ENCODE measurements at places on chromosomes 1 and 21.

DNA sequence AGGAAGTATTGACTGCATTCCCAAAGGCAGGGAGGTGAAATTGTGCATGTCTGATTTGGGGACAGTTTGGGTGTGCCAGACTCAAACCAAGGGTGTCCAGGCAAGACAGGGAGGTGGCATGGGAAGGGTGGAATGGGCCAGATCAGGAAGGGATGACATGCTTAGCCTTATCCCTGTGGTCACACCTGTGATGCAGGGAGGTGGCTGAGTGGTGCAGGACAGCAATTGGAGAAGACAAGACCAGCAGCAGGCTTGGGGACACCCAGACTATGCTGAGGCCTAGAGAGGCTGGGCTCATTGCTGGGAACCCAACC is 4.0 kb downstream of the FOXO6 start:
- no peak for DNase-seq

DNA sequence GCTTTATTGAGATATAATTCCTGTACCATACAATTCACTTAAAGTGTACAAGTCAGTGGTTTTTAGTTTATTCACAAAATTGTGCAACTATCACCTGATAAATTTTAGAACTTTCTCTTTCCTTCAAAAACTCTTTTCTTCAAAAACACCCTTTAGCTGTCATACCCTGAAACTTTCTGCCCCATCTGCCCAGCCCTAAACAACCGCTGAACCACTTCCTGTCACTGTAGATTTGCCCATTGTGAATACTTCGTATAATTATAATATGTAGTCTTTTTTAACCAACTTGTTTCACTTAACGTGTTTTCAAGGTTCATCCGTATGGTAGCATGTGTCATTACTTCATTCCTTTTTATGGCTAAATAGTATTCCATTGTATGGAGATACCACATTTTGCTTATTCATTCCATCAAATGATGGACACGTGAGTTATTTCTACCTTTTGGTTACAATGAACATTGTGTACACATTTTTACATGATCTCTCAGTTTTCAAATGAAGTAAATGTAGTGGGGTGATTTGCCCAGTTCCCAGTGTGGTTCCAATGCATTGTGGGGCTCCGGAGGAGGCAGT is 37.9 kb downstream of the WNT4 start:
- no peak for DNase-seq

DNA sequence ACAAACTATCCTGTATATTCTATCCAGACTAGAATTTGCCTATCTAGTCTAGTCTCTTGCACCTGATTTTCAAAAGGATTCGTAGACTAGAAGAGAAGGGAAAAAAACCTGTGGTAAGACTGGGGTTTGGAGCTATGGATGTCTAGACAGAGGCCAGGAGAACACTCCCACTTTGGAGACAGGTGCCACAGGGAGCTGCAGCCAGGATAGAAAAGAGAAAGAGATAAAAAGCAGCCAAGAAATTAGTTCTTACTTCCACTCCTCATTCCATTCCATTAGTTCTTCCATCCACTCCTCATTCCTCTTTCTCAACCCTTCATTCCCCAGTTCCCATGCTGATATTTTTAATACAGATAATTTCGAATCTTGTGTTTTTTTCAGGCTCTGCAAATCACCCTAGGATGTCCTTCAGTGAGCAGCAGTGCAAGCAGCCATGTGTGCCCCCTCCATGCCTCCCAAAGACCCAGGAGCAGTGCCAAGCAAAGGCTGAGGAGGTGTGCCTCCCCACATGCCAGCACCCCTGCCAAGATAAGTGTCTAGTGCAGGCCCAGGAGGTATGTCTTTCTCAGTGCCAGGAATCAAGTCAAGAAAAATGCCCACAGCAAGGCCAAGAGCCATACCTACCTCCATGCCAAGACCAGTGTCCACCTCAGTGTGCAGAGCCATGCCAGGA is 496 bp downstream of the PRR9 start:
- DNase-seq = no peak

DNA sequence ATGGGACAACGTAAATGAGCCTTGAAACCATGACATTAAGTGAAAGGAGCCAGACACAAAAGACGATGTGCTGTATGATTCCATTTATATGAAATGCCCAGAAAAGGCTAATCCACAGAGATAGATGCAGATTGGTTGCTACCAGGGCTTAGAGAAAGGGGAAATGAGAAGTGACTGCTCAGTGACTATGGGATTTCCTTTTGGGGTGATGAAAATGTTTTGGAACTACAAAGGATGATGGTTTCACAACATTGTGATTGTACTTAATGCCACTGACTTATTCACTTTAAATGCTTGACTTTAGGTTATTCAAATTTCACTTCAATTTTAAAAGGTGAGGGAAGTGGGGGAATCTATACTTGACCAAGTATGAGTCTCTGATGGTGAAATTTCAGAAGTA is 414.3 kb downstream of the SETD4 start:
- no peak for DNase-seq

- DNase-seq = no peak
Measured at GRCh38 chr21:46149205-46149901, 6.0 kb downstream of the FTCD start.

DNA sequence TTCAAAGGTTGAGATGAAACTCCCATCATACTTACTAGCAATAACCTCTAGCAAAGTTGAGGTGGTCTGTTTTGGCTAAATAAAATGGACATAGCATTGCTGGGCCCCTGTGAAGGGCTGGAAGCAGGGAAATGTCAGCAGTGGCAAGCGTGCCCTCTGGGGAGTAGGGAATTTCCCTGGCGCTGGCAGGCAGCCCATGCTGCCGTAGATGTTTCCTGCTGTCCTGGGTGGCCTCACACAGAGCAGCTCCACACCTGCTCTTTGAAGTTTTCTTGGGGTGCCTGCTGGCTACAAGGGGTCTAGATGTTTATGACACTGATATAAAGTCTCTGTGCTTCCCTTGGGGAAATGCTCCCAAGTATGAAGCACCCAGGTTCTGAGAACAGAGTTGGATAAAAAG is 30.2 kb downstream of the ADARB1 start:
- DNase-seq = no peak

DNA sequence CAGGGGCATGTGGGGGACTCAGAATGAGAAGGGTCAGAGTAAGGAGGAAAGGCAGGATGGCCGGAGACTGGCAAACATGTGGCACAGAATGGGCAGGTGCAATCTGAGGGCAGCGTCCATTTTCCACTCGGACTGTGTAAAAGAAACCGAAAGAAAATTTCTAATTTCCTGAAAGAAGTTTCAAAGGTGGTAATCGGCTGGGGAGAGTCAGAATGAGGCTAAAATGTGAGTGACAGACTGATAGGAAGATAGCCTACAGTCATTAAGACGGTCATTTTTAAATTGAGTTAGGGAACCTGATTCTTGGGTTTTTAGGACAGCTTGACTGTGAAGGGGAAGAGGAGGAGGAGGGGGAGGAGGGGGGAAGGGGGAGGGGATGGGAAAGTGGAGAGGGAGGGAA is 23.6 kb downstream of the COA6 start:
- DNase-seq = no peak

DNA sequence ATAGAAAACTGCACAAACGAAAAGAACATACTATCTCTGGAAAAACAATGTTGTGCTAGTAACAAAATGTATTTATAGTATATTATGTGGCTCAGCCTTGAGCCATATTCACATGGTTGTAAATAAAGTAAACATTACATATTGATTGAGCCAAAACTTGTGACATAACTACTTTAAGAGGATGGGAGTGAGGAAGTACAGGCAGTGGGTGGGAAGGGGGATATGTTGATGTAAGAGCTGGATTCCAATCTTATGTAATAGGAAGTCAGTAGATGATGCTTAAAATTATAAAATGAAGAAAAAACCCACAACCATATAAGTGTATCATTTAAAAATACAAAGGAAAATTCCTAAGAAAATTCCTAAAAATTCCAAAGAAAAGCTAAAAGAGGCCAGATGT is 42.7 kb downstream of the RHOU start:
- DNase-seq = no peak

DNA sequence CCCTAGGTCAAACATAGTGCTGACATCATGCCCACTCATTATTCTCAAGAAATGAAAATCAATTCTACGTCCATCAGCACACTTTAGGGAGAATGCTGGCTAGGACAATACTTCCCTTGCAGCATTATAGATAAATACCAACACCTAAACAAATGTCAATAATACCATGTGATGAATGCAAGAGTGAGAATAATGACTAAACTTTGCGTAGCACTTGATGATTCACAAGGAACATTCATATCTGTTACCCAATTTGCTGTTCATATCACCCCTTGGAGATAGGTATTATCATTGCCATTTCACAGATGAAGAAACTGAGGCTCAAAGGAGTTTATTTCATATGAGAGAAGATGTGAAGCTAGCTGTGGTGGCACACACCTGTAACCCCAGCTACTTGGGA is 24.8 kb upstream of the EPS15 start:
- DNase-seq = no peak

GRCh38 chr1:10516925-10517676 is 42.4 kb downstream of the PEX14 start:
- DNase-seq = no peak

DNA sequence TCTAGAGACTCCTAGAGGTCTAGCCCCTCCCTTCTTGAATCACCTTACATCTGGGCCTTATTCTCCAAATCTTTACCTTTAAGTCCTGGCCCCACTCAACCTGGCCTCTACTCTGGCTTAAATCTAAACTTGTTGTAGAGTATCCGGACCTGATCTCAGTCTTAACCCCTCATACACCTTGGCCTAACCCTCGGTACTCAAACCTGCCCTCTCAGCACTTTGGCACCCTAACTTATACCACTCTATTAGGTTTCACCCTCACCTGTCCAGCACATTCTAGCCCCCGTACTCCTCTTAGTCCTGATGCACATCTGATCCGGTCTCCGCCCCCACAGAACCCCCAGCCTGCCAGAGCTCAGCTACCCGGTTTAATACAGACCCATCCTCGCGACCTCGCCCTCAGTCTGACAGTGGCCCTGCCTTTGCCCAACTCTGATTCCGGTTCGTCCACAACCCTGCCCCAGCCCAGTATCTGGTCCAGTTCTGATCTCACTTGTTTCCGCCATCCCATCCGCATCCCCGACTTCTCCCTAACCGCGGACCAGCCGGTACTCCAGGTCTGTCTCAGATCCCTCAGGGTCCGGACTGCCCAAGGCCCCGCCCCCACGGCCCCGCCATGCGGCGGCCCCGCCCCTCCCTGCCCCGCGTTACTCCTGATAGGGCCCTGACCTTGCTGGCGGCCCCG is 1.5 kb downstream of the TRIM62 start:
- peak; percentile 99 for DNase-seq

- no peak for DNase-seq
Measured at GRCh38 chr1:40810927-40811326, 27.3 kb downstream of the KCNQ4 start.

DNA sequence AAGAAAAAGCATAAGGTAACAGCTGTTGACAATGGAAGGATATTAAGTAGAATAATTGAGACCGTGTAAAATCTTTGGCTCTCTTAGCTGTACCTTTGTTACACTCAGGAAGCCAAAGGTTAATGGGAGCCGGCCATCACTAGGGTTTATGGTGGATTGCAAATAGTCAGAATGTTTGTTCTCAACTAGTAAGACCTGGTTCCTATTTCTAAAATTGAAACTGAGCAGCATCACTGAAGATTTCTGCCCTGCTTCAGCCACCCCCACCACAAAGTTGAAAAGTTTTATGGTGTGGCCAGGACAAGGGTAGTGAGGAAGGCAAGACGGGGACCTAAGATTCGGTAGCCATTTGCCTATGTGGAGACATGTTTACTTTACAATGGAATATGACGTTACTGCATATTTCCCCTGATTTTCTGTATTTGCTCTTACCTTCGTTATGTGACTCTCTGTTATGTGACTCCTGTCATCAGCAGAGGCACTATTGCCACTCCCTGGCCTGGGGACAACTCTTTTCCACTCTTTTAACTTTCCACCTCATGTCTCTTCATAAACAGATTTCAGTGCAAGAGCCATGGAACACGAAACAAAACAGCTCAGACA is 41.4 kb upstream of the KIF1B start:
- DNase-seq = no peak

GRCh38 chr1:157237981-157238380 is 99.8 kb upstream of the ETV3 start:
- no peak for DNase-seq

DNA sequence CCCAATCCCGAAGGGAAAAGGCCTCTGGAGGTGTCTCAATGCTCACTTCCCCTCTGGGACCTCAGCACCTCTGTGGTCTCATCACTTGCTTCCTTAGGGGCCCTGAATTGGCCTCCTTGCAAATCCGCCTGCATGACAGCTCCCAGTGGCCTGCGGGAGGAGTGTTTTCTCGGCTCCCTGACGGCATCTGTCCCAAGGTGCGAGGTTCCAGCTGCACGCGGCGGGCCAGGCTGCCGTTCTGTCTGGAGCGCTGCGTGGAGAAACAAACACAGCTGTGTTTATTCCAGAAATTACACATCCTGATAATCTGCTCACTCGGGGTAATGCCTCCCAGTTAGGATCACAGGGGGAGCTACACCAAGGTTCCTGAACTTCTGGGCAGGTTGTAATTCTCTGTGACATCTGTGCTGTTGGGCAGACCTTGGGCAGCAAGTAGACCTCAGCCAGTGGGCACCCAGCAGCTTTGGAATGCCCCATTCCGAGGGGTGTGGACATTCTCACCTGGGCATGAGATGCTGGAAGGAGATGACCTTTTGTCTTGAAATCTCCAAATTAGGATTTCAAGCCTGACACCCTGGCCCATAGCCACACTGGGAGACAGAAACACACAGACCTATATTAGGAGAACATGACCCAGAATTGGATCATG is 18.2 kb downstream of the EPHB2 start:
- DNase-seq = no peak

DNA sequence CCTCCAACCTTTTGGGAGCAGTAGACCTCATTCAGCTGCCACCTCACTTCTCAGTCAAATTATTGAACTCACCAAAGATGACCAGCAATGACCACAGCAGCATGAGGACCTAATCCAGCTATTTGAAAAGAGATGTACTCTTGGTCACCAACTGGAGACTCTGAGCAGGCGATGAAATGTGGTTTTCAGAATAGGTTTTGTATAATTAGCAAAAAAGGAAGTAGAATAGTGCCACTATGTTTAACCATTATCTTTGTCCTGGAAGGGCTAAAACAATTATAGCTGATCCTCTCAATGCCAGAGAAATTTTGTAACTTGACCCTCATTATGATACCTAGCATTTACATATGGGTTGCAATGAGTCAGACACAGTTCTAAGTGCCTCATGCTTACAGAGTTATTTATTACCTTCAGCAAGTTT is at the start of gene FCRL2:
FCRL2 (minus strand) TSS at position 162 of the 421 bp plus-strand sequence; CDS start at position 103, 59 bp downstream.
- DNase-seq = no peak

DNA sequence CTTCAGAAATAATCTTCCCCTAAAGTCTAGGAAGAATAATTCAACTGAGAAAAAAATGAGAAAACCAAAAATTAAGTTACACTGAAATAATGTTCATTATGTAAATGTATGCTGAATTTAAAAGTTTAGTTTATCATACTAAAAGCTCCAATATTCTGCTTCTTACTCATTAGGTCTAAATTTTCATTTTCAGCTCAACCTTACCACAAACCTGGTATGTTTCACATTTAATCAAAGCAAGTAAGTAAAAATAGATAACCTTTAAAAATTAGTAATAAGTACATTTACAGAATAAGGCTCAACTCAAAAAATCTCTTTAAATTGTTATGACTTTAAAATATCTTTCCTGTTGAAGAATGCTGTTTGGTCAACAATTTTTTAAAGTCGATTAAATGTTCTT is 15.0 kb downstream of the BTG3 start:
- no peak for DNase-seq
